SW 1271 (cell line): ENCODE measurements at places on chromosomes 3 and 15.

DNA sequence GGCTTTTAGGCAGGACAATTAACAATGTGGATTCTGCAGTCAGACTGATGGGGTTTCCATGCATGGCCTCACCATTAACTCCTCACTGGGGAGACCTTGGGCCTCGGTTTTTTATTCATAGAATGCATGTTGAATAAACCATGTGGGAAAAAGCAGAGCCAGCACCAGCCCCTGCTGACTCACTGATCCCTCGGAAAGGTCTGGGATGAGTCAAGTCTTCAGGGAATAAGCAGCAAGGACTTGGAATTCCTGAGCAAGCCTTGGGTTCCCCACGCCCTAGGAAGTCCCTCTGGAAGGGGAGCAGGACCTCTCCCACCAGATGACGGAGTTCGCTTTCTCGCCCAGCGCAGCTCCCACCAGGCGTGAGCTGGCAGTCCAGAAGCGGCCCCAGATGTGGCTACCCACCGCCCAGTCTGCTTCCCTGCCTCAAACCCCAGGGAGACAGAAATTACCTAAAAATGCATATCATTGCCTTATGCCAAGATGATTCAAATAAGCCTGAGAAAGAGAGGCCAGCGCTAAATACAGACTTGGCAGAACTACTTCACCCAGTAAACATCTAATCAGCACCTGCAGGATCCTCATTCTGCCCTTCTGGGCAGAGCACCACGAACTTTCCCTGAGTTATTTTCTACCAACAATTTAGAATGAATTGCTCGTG lies 45.4 kb downstream of the BTD start:
- peak; percentile 96 for DNase-seq

GRCh38 chr3:106342386-106342785 lies 473.6 kb upstream of the CBLB start:
- no peak for DNase-seq

DNA sequence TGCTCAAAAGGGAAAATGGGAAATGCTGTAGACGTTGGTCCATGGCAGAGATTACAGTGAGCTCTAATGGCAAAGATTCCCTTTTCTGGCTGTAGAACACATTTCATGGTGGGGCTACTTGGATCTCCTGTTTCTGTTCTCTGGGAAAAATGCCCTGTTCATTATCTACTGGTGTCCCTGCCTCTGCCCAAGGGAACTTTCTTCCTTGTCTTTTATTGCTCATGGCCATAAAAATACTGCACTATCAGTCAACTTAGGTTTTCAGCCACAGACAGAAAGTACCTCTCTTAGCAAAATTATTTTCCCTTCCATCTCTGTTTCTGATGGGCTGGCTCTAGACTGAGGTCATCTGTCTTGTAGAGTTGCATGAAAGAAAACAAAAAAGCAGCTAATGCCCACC lies 98.9 kb downstream of the PDCD6IP start:
- DNase-seq = no peak

DNA sequence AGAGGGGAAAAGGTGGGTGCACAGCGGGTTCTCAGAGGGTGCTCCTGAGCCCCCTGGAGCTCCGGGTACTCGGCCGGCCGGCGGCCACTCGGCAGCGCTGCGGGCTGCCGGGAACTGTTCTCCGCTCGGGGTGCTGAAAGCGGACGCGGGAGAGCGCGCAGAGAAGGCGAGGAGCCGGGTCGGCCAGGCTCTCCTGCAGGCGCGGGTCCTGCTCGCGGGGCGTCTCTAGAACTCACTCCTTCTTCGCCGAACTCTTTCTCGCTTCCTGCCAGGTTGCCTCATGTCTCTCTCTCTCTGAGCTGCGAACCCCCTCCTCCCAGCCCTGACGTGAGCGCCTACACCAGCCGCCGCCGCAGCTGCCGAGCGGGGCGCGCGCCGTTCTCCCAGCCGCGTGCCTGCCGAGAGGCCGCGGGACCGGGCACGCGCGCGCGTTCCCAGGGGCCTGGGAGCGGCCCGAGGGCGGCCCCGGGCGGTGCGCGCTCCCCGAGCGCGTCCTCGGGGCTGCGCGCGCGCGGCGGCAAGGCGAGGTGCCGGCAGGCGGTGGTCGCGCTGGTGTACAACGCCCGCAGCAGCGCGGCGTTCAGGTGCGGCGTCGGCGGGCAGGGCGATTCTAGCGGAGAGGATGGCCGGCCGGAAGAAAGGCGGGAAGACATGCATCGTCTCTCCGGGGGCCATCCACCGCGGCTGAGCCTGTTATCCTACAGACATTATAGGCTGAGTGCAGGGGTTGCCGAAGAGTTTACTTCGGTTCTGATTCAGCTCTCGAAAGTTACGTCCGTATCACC lies at the start of gene PEX5L:
Gene PEX5L, minus strand, starts transcription at position 267 of the 785 bp plus-strand sequence. CDS start 338 bp downstream, outside the sequence.
- no peak for DNase-seq

GRCh38 chr15:61680260-61681037 lies 379.8 kb downstream of the VPS13C start:
- DNase-seq = no peak

DNA sequence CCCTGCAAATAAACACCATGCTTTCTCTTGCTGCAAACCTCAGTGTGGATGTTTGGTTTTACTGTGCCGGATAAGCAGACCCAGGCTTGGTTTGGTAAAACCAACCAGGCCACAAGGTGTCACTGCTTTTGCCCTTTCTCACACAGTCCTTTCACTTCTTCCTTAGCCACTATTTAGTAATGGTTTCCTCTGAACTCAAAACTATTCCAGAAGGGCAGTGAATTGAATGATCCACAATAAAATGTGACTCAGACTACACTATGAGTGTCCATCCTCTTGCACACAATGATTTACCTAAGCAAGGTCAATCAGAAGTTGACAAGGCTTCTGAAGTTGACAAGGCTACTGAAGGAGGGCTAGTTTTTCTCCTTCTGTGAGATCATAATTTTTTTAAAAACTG lies 552.4 kb upstream of the CCDC54 start:
- peak; percentile 8 for DNase-seq

DNA sequence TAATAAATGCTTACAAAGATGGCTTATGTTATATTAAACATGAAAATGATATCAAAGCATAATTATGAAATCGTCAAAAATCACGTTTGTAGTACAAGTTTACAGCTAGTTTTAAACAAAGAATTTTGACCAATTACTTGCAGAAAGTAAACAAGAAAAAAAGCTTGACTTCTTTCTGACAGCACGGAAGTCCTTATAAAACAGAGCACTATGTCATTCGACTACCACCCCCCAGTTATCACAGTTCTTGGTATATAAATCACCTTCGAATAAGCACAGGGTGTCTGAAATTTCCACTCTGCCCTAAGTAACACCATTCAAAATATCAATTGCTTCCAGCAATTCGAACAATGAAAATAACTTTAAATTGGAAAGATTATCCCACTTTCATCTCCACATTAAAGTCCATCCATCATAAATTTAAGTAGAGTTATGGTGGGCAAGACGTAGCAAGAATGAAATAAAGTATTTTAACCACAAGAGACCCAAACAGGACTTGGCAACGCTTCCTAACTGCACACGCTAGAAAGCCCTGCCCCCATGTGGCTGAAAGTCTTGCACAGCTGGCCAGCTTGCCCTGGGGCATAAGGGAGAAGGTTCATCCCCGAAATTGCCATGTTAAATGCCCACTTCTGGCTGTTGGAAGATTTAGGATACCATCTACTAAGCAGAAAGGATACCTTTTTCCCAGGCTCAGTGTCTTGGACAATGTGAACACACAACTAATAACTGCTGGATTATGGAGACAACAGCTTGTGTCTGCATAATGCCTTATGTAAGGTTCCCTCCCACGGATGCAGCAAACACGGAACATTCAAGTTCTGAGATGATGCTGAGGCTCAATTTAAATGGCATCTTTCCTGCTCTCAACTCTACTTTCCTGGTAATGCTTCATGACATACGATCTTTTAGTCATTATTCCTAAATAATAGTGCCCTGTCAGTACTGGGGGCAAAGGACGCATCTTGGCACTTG lies 116.4 kb upstream of the TJP1 start:
- no peak for DNase-seq

GRCh38 chr3:172145031-172145686 lies 105.8 kb downstream of the FNDC3B start:
- DNase-seq = no peak

- no peak for DNase-seq
These were observed 204.8 kb downstream of the PDZRN3 start for GRCh38 chr3:73419942-73420341.

DNA sequence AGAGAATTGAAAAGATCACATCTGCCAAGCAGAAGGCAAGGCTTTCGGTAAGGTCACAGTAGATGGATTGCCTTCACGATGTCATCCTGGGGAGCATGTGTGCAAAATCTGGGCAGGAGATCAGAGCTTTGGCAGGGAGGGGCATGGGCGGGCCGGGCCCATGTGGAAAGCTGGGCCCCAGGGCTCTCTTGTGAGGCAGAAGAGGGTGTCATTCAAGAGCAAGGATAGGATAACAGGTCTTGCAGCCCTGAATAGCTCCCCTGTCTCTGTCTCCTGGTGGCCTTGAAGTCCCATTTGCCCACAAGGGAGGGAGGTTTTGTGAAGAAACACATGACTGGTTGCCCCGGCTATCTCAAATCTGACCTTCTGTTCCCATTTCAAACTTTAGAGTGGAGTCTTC lies 172.0 kb downstream of the OPA1 start:
- no peak for DNase-seq

GRCh38 chr3:127518456-127519081 lies 72.0 kb downstream of the TPRA1 start:
- DNase-seq = no peak
